Activated T-helper 1 cell treated with Interleukin-2 at 50 U/mL for 16 hours (primary cell): ENCODE measurements at places on chromosomes 5 and 9.

- DNase-seq: no peak
Measured at GRCh38 chr5:133075572-133076536, 24.0 kb downstream of the HSPA4 start.

- no peak for DNase-seq
Measured at GRCh38 chr5:62689599-62690368, 111.2 kb downstream of the LRRC70 start.

GRCh38 chr5:168219515-168220410, 71.7 kb upstream of the WWC1 start:
- no peak for DNase-seq

GRCh38 chr5:172748341-172748843, 22.6 kb downstream of the DUSP1 start:
- no peak for DNase-seq

GRCh38 chr5:88842784-88843183, 40.2 kb downstream of the MEF2C start:
- DNase-seq: no peak

- DNase-seq: no peak
Measured at GRCh38 chr5:32642276-32643002, 57.1 kb downstream of the SUB1 start.

DNA sequence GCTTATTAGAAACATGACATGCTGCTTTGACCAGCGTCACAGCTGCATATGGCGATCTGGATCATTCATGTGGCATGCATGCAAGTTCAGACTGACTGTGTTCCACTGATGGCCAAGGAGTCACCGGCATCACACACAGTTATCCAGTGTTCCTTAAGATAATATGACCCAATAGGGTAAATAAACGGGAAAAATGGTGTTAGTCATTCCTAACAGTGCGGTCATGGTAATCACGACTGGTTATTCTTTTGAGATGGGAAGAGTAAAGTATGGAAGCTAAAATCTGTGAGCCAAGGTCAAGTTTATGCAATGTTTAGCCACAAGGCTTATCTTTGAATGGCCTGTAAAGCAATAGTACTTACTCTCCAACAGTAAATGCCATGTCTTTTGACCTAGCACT, 29.3 kb upstream of the LVRN start:
- DNase-seq: no peak

- no peak for DNase-seq
Measured at GRCh38 chr5:56011835-56012234, 17.1 kb upstream of the IL6ST start.
